ENCODE measurements at places on chromosomes 4 and X.

DNA sequence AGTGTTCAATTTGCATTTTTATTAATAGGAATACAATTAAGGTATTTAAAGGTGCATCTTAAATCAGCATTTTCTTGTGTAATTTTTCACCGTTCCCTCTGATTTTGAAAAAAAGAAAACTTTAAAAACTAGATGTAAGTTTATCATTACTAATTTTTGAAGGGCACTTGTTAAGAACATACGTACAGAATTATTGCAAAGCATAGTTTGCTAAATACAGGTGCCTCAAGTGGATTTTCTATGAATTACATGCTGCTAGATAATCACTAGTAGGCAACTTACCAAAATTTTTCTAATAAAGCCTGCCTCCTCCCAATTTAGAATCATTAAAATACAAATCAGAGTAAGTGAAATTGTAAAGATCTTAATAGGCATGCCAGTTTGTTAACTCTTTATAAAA is 8.5 kb downstream of the CNKSR2 start:
- no peak for DNase-seq

DNA sequence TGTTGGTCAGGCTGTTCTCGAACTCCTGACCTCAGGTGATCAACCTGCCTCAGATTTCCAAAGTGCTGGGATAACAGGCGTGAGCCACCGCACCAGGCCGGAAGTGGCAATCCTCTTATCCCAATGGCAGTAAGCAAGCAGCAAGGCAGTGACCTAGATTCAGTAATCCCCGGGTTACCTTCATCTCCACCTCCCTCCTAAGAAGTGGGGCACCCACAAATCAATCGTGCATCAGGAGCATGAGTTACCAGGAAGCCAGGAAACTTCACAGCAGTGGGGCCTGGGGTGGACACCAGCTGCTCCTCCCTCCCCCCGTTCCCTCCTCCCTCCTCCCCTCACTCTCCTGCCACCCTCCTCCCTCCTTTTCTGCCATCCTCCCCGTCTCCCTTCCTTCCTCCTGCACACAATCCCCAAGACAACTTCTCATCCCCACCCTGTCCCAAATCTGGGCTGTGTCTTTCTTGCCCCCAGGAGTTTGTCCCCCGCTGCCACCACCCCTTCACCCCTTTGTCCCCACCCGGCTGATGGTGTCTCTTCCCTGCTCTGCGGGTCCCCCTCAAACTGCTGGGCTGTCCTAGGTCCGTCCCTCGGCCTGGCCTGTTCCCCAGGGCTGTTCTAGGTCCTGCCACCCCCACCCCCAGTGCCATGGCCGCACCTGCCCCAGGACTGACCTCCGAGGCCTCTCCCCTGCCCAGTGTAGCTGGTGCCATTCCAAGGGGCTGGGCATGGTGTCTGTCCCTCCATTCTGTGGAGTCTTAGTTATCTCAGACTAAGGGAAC is 2.2 kb downstream of the PDE6B start:
- no peak for DNase-seq

GRCh38 chr4:118994030-118994429 is 105.4 kb downstream of the SYNPO2 start:
- DNase-seq, result no peak

- DNase-seq, result no peak
Observed at GRCh38 chr4:39698424-39699009, 581 bp downstream of the UBE2K start.

DNA sequence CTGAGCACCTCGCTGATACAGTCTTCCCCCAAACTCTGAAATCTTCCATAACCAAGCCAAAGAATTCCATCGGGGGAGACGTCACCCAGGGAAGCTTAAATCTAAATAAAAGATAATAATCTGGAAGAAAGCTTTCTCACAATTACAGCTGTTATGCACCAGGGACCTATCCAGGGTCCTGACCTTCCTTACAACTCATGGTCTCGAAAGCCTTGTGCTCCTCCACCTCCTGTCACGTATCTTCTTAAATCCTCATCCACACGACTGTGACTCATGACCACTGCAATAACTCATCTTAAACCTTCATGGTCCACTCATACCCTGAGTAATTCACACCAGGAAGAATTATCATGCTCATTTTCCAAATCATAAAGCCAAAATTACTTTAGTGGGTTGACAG is 166.8 kb upstream of the FRG1 start:
- no peak for DNase-seq

DNA sequence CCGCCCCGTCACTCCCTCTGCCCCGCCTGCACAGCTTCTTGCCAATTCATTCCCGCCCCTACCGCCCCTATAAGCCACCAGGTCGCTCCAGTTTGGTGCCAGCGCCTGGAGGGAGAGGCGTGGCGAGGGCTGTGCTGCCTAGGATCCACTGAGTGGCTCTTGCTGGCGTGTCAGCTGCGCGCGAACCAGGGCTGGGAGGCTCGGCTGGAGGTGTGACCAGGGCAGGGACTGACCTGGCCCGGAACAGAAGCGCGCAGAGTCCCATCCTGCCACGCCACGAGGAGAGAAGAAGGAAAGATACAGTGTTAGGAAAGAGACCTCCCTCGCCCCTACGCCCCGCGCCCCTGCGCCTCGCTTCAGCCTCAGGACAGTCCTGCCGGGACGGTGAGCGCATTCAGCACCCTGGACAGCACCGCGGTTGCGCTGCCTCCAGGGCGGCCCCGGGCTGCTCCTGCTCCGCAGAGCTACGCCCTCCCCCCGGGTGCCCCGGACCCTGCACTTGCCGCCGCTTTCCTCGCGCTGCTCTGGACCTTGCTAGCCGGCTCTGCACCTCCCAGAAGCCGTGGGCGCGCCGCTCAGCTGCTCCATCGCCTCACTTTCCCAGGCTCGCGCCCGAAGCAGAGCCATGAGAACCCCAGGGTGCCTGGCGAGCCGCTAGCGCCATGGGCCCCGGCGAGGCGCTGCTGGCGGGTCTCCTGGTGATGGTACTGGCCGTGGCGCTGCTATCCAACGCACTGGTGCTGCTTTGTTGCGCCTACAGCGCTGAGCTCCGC is at the start of gene GPR78:
Gene GPR78, plus strand, starts transcription at position 72 of the 773 bp plus-strand sequence. Its CDS starts 591 bp downstream, at position 663.
- DNase-seq, result no peak

GRCh38 chr4:26083987-26084386 is 170.0 kb downstream of the SMIM20 start:
- DNase-seq, result peak; percentile 83

- DNase-seq, result no peak
Observed at GRCh38 chrX:45954026-45954425, 591.2 kb downstream of the ZNF674 start.

DNA sequence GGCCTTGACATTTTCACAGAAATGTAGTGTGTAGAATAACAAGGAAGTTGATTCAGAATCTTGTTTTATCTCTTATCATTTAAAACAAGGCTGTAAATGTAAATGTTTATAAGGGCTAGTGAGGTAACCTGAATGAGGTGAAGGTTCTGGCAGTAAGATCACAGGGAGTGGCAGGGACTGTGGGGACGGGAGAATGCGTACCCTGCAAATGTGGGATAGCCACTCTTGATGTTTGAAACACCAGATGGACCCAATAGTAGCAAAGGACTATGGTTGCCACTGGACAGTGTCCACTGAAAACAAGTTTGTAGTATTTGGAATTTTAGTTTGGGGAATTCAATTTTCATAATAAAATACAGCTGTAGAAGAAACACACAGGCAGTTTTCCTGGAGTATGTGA is 155.3 kb downstream of the FHIP1A start:
- DNase-seq, result no peak

GRCh38 chr4:54954656-54955388 is 170.6 kb downstream of the KDR start:
- no peak for DNase-seq

DNA sequence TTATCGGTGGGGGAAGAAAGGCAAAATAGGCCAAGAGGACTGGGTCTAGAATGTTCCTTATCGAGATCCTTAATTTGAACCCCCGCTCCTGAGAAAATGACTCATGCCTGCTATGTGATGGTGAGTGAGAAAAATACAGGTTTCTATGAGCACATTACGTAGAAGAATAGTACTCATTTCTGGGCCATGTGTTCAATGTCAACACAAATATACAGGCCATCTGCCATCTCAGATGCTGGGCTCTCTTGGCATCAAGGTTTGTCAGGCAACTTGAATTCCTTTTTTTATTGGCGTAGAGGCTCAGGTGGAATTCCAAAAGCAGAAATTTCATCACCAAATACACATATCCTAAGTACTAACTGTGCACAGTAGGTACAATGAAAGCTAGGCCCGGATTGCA is 81.4 kb upstream of the TRIM2 start:
- no peak for DNase-seq

DNA sequence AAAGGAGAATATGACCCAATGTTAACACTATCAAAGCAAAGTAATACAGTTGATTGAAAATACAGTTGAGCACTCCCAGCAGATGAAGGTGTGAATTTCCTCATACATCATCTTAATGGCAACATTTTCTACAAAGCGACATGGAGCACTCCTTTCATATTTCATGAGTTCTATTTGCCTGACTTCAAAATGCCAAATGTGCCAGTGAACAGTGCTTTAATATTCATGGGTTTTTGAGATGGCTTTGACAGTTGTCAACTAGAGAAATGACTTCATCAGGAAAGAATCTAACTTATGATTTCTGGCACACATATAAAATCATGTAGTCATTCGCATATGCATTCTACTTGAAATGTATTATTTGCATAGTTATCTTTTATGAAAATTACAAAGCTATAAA is 222.4 kb downstream of the GALNTL6 start:
- no peak for DNase-seq
